ENCODE measurements at places on chromosomes 3 and 15.

DNA sequence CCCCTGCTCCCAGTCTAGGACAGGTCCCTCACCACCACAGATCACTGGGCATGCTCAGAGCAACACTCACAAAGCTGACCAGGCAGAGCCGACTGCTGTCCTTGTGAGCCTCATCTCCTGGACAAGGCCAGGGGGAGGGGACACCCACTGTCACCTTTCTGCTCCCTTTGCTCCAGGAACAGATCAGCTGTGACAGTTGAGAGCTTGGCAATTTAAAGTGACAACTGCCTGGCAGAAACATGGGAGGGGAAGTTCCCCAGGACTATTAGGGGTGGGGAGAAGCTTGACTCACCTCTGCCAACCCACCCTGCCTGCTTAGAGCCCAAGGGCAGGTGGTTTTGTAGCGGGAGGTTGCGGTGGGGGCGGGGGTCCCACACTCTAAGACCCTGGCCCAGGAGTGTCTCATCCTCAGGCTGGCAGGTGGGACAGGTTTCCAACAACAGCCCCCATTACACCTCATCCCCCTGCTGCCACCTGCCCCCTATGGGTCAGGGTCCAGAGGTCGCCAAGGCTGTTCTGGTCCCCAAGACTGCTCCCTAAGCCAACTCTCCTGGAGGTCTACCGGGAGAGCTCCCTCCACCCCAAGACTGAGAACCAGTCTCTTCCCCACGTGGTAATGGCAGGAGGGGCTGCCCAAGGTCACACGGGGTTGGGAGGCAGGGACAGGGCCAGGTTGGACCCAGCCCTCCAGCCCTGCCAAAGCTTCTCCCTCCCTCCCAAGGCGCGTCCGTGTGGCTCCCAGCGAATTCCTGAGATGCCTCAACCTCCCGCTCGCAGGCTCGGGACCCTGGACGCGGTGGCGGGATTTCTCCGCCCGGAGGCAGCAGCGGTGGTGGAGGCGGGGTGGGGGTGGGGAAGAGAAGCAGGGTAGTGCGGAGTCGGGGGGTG is 80.4 kb downstream of the IQSEC1 start:
- DNase-seq = no peak

DNA sequence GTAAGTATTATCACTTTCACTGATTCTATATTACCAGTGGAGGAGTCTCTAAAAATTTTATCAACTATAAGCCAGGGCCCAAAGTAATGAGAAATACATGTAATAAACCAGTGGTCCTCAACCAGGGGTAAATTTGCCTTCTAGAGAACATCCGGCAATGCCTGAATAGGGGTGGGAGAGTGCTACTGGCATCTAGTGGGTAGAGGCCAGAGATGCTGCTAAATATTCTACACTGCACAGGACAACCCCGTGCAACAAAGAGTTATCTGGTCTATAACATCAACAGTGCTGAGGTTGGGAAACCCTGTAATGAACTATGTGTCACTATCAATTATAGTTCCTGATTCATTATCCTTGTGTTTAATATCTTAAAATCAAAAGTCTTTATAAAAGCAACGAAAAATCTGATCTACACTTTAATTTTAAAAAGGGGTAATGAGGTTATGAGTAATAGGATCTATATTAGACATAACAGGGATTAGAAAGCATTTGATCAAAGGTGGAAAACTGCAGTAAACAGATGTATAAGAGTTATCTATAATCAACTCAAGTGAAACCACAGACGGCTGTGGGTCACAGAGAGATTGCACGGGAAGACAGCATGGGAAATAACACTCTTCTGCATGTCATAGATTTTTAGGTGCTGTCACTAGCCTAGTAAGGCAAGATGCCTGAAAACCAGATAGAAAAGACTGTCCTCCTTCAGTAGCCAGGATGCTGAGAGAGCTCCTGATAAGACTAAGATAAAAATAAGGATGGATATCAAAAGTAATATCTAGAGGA is 2.0 kb downstream of the LYSMD2 start:
- no peak for DNase-seq

DNA sequence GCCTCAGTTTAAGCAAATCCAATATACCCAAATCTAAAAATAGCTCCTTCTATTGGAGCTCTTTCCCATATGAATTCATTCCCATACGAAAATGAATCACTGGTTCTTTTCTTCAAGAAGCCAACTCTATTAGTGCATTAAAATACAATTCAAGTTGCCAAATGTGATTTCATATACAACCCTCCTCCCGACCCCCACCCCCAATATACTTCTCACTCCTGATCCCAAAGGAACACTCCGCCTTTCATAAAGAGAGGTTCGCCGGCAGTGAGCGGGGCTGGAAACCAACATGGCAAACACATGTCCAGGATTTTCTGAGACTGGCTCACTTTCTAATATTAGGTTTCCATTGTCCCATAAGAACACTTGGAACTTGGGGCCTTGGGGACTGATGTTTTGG is 48.5 kb downstream of the MAGEF1 start:
- no peak for DNase-seq

DNA sequence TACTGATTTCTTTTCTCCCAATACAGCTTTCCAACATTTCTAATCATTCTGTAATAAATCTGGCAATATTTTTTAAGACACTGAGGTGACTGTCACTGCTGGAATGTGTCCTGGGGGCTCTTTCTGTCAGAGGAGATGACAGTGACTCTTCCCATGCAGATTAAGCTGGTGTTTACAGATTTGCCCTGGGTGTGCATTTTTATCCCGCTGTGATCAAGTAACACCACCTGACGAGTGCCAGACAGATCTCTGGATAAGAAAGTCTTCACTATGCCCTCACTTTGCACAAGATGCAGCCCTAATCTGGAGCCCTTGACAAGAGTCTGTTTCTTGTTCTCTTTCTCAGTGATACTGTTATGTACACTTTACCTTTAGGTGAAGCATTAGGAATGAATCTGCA is 477.7 kb downstream of the ZIC1 start:
- no peak for DNase-seq

GRCh38 chr15:88658070-88658965 is 19.5 kb downstream of the ISG20 start:
- DNase-seq = no peak

DNA sequence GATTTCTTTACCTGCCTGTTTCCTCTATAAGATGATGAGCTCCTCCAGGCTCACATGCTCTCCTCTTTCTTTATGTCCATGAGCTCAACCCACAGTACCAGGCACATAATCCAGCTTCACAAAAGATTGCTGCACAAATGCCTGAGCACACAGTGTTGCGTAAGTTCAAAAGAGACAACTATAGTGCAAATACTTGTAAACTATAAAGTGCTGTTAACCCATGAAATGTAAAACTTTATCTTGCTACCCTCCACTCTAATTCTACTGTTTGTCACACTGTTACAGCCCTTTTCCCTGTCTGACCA is 101.0 kb upstream of the LPP start:
- no peak for DNase-seq

DNA sequence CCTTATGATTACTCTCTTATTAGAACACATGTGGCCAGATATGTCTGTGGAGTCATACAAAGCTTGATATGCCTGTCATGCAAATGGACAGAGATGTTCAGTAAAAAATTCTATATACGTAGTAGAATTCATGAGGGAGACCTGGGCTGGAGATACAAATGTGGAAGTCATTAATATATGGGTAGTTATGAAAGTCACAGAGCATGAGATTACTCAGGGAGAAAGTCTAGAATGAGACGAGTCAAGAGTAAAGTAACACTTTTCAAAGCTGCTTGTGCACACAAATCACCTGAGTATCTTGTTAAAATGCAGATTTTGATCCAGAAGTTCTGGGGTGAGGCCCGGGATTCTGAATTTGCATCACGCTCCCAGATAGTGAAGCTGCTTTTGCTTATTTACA is 28.4 kb downstream of the OXSM start:
- DNase-seq = no peak

DNA sequence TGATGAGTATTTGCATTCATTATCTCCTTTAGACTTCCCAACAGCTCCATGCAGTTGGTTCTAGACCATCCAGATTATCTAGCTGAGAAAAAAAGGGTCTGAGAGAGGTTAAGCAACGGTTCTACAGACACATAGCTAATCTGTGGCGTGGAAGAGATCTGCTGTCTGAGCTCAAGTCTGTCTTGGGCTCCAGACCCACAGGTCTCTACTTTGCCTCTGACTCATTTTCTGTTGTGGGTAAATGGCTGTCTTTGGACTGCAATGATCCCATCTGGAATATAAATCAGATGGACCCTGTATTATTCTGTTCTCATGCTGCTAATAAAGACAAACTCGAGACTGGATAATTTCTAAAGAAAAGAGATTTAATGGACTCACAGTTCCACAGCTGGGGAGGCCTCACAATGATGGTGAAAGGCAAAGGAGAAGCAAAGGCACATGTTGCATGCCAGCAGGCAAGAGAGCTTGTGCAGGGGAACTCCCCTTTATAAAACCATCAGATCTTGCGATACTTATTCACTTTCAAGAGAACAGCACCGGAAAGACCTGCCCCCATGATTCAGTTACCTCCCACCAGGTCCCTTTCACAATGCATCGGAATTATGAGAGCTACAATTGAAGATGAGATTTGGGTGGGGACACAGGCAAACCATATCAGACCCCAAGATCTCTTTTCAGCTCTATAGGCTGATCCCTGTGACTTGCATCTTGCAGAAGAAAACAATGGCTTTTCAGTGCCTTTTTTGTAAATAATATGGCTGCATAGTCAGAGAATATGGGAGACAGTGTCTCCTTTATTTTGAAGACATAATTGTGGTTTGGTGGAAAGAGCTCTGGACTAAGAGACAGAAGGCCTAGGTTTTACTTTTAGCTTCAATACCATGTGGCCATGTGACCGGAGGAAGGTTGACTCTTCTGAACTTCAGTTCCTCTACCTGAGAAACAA is 24.7 kb downstream of the CEMIP start:
- DNase-seq = no peak

GRCh38 chr3:158565076-158565475 is 5.9 kb upstream of the MLF1 start:
- no peak for DNase-seq

DNA sequence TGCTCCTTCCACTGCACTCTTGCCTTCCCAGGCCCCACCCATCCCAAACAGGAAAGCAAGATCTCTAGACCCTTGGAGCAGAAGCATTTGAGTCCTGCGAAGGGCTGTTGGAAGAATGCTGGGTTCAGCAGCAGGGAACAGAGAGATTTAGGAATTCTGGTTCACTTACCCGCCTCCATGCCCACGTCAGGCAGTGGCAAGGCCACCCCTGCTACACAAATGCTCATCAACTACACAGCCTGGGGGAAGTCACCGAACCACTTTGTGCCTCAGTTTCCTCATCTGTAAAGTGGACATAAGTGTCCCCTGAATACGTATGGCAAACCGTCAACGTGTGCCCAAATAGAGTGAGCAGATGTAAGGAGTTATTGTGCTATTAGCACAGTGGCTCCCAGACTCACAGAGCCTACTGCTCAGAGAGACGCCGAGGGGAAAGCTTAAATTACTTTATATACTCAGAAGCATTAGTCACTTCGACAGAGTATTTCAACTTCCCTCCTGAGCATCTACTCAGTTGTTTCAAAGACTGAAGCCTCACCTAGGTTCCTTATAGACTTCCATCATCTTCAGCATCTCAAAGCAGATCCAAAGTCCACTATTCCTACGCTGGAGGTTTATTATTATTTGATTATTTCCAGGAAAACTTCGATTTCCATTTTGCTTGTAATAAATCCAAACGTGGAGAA is 905 bp downstream of the HOMER2 start:
- DNase-seq = no peak

DNA sequence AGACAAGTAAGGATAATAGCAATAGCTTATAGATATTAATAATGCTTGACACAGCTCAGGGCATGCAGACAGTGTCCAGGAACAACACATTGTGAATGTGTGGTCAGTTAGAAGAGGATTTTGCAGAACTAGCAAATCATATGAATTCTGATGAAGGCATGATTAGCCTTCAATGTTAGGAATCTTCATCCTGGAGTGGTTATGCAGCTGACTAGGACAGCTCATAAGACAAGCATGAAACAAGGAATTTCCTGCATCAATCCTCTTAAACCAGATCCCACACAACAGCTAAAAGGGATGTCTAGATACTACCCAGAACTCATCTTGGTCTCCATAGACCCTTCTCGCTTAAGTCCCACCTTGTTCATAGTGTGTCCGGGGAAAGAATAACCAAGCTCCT is 499.0 kb upstream of the ATP11B start:
- no peak for DNase-seq

DNA sequence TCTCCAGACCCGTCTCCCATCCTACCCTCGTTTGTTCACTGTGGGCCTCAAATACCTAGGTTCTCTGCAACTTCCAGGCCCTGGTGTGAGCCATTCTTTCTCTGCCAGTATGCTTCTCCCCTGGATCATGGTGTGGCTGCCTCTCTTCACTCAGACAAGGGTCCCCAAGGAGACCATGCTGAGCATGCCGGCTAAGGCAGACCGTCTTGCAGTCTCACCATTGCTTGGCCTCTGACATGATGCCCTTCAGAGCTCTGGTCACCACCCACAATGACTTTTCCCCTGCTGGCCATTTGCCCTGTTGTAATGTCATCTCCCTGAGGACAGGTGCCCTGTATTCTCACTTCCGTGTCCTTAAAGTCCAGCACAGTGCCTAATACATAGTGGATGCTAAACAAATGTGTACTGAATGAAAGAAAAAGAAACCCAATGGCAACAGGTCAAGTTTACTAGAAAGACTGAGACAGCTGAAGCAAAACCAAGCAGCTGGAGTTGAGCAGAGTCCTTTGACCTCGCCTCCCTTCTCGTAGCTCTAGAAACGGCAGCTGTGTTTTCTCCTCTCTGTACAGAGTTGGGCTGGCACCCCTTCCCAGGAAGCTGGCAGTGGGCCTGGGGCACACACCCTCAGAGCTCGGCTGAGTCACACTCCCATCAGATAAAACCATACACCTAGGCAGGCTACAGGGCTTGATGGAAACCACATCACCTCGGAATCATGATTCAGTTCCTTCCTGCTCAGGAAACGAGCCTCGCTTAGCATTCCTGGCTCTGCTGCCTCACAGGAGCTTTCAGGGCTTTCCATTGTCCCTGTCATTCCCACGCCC is 8.6 kb downstream of the TLR9 start:
- DNase-seq = no peak

- DNase-seq = peak; percentile 2
Measured at GRCh38 chr3:54188176-54188791, 65.9 kb downstream of the CACNA2D3 start.

DNA sequence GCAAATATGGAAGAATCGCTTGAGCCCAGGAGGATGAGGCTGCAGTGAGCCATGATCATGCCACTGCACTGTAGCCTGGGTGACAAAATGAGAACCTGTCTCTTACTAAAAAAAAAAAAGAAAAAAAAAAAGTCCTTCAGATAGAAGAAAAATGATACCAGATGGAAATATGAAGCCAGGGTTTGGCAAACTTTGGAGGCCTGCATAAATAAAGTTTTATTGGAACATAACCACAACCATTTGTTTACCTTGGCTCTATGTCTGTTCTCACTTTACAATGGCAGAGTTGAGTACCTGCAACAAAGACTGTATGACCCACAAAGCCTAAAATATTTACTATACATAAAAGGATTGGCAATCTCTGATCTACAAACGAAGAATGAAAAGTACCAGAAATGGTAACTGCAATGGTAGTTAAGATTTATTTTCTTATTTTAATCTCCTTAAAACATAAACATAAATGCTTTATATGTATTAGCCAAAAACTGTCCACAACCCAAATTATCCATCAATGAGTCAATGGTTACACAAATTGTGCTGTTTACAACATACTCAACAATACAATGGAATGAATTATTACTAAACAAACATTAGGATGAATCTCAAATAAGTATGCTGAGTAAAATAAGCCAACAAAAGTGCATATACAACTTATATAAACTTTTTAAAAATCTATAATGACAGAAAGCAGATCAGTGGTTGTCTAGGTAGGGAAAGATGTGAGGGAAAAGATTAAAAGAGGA is 41.8 kb downstream of the GOLGB1 start:
- no peak for DNase-seq
